Left forelimb (tissue), 1 donor: ENCODE measurements at places on chromosomes 11 and 22.

DNA sequence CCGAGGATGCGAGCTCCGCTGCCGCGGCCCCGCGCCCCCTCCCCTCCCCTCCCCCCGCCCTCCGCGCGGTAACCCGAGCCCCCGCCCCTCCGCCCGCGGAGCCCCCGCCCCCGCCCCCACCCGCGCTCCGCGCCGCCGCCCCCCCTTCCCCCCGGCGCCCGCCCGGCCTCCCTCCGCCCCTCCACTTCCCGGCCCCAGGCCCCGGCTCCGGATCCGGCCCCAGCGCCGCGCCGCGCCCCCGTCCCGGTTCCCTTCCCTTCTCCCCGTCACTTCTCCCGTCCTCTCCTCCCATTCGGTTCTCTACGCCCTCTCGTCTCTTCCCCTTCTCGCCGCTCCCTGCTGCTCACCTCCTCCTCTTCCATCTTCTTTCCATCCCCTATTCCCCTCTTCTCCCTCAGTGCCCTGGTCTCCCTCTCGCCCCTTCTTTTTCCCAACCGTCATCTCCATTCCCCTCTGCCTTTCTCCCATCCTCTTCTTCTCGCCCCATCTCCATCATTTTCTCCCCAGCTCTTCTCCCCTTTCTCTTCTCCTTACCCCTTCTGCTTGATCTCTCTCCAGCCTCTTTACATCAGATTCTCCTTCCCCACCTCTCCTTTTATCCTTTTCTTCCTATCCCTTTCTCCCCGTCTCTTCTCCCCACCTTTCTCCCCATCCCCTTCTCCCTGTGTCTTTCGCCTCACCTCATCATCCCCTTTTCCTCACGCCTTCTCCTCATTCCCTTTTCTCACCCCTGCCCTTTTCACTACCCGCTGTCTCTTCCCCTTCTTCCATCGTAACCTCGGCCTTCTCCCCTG, at the start of gene DCHS1:
Gene DCHS1, minus strand, starts transcription at position 20 of the 794 bp plus-strand sequence. CDS start 14,196 bp downstream, outside the sequence.
- peak; percentile 82 for DNase-seq

GRCh38 chr11:76778874-76779273, 4.3 kb upstream of the TSKU start:
- no peak for DNase-seq

DNA sequence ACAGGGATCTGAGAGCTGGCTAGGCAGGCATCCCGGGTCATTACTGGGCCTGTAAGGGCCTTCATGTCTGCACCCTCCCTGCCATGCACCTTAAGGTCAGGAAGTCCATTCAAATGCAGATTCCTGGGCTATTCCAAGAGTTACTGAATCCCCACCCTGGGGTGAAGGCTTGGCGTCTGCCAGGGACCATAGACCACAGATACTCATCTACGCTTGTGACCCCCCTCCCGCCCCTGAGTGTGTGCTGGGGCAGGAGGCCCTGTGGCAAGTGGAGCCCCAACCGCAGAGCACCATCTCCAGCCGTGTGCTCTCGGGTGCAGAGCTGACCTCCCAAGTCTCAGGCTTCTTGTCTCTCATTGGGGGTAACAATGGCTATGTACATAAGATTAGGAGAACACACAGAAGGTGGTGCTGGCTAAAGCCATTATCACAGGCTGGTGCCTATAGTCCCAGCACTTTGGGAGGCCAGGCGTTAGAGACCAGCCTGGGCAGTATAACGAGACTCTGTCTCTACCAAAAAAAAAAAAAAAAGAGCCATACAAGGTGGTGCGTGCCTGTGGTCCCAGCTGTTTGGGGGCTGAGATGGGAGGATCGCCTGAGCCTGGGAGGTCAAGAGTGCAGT, 19.1 kb upstream of the KCNQ1OT1 start:
- no peak for DNase-seq

DNA sequence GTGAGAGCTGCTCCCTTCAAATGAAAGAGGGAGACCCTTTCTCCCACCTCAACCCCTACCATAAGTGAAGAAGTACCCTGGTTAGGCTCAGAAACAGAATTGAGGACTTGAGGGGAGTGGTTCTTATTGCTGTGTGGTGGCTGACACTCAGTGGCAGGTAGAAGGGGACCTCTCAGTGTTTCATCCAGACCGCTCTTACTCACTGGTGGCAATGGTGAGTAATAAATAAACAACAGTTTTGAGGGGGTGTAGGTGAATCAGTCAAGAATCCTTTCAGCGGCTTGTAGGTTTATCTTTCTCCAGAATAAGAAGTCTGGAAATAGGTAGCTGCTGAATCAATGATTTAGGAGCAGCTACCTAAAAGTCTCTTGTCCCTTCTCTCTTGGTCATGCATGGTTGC, 403.4 kb upstream of the B3GAT1 start:
- no peak for DNase-seq

- DNase-seq, result no peak
These were observed 10.5 kb downstream of the MCAM start for GRCh38 chr11:119306373-119306890.

- DNase-seq, result no peak
These were observed 200.3 kb downstream of the MSANTD4 start for GRCh38 chr11:105821781-105822180.

DNA sequence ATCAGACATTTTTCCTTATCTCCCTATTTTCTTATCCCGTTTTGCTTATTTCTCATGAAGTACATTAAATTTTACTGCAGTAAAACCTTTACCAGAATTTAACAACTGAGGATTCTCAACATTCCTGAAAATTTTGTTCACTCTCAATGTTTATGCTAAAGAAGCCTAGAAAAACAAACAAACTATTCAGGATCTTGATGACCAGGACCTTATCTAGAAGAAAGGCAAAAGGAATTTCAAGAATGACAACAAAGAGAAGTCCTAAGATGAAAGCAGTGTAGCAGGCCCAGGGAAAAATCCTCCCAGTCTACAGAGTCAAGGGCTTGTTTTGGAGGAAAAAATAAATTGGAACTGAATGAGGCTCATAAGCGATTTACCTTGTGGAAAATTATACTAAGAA, 283.3 kb upstream of the ARHGAP42 start:
- no peak for DNase-seq

- no peak for DNase-seq
These were observed 2.3 kb downstream of the PICALM start for GRCh38 chr11:86066657-86067008.

GRCh38 chr11:61034704-61035525, 63.4 kb downstream of the CD6 start:
- no peak for DNase-seq
